ENCODE measurements at places on chromosomes 13 and 19.

DNA sequence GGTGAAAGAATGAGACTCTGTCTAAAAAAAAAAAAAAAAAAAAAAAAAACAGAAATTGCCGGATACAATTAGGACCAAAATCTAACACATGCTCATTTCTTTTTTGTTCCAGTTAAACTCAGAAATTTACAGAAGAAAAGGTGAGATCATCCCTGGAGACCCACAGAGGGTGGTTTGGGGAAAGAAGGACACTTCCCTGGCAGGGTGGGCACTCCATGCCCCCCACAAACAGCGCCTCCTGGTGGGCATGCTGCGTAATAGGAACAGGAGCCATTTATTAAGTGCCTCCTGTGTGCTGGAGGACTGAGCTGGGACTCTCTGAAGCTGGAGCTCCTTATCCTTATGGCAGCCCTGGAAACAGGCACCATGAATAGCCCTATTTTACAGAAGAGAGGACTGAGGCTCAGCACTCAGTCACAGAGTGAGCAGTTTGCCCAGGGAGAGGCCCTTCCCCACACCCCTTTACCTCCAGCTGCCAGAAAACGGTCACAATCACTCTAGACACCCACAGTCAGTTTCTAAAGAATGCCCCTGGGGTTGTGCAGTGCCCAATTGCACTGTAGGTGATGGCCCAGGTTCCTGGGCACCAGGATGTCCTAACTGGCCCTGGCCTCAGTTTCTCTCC is 10.1 kb downstream of the C19orf38 start:
- DNase-seq, result no peak

GRCh38 chr13:89565476-89566100 is 1781.9 kb upstream of the MIR17HG start:
- no peak for DNase-seq

DNA sequence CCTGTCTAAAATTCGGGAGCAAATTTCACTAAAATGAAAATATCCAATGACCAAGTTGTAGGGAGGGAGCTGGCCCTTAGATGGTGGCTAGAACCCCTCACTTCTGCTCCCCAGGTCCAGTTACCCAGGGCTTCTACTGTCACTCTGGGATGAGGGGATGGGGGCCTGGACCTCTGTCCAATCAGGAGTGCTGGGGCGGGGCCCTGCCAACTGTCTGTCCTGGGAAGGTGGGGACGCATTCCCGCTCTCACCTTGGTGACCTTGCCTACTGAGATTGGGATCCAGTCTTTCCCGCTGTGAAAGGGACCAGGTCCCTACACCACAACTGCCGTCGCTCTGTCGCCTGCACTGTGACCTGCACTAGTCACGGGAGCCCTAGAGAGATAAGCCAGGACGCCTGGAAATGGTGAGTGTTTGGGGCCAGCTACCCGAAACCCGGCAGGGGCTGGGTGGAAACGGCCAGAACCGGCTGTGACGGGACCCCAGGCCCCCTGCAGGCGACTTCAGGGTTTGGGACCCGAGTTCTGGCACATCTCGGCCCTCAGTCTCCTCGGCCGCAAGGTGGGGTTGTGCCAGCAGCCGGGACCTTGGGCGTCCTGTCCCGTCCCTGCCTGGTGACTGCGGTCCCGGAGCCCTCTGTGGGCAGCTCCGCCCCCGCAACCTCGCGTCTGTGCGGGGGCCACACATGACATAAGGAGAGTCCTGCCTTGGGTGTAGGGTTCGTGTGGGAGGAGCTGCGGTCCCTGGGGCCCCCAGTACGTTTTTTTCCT is 22.8 kb downstream of the ZNF20 start:
- DNase-seq, result no peak

DNA sequence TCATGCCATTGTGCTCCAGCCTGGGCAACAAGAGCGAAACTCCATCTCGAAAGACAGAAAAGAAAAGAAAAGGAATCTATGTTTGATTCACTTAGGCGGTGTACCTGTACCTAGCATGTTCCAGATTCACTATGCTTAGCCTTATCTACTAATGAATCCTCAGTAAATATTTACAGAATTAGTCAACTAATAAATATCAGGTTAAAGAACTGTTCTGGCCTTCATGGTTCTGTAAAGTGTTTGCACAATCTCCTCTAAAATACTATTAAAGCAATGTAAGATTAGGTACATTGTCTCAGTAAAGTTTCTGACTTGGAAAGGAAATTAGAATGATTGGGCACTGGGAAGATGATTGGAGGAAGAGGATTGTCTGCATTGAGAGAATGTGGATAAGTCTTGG is 2770.4 kb downstream of the PCDH9 start:
- no peak for DNase-seq

GRCh38 chr13:48296528-48296927 is 7.0 kb upstream of the RB1 start:
- DNase-seq, result no peak

- DNase-seq, result no peak
Observed at GRCh38 chr19:51735759-51736449, 12.1 kb upstream of the HAS1 start.

GRCh38 chr13:43924549-43925245 is 45.0 kb downstream of the LACC1 start:
- DNase-seq, result no peak

DNA sequence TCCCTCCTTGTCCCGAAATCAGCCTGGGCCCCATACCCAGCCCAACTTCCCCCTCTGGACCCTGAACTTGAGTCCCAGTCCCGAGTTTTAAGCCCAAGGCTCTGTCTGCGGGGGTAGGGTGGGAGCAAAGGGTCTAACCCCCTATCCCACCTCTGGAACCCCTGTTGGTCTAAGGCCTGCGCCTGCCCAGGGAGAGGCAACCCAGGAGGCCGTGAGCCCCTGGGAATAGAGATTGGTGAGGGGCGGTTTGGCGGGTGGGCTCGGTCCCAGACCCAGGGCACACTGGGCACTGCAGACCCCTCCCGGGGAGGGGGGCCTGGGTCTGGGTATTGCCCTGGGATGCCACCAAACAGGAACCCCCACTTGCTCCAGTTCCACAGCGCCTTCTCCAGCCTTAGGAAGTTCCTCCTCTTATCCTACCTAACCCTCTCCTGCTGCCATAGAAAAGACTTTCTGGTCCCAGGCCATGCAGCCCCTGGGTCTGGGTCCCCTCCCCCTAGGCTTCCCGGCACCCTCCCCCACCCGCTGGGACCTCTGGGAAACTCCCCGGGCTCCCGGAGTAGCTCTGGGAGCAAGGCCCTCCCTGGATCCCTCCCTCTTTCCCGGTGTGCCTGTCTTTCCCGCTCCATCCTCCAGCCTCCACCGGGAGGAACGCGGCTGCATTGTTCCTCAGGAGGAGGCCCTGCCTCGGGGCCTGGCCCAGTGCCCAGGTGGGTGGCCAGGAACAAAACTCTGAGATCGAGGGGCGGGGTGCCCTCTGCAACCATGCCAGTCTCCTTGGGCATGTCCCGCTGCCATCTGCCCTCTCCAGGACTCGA is 33.6 kb upstream of the NANOS3 start:
- no peak for DNase-seq

Data from central memory CD4-positive, alpha-beta T cell (primary cell).